NCI-H1092 (cell line): ENCODE measurements at places on chromosomes 7 and 10.

DNA sequence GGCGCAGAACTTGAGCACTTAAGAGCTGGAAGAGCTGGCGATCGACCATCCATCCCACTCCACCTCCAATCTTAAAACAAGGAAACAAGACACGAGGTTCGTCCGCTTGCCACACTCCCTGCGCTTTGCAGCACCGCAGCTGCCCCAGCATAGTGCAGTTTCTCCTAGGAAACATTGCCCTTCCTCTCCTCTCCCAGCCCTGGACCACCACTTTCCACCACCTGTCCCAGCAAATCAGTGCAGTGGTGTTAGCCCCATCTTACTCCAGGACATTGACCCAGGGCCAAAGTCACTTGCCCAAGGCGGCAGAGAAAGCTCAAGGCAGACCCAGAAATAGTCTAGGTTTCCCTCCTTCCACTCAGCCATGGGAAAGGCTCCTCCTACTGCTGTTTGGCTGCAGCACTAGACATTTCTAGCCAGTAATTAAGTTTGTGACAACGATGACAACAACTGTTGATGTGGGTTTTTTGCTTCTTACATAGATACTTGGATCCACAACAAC is 1.5 kb upstream of the PARD3 start:
- no peak for DNase-seq

DNA sequence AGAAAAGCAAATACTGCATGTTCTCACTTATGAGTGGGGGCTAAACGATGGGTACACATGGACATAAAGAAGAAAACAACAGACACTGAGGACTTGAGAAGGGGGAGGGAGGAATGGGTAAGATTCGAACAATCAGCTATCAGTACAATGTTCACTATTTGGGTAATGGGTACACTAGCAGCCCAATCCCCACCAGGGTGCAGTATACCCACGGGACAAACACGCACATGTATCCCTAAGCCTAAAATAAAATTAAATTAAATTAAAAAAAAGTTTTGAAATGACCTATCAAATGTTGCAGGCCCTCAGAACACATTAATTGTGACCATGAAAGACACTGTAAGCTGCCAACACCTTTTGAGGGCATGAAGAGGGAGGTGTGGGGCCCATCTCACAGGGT is 316.0 kb downstream of the WDR37 start:
- DNase-seq = no peak

GRCh38 chr7:2918406-2918805 is 74.3 kb upstream of the GNA12 start:
- DNase-seq = no peak

- no peak for DNase-seq
These were observed 341.3 kb downstream of the ARL4A start for GRCh38 chr7:13028825-13029099.

DNA sequence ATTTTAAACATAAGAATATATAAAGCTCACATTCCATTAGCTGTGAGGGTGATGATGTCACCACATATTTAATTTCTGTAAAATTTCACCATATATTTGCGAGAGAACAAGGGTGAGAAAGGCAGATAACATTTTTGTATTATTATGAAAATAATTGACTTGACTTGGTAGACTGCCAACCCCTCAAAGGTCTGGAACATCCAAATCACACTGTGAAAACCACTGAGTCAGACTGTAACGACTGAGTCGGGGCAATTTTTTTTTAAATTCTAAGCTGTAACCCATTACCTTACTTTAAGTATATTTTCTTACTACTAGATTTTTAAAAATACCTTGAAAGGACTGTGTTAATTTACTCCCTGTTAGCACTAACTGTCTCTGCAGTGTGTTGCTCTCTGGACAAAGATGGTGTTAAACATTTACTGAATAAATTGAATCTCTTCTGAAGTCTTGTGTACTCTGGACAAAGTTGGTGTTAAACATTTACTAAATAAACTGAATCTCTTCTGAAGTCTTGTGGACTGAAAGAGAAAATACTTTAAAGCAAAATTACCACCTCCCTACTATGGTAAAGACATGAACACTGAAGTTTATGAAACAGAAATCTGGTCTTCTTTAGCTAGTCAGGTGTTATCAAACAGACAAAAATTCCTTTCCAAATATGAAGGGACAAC is 14.1 kb downstream of the PDZD8 start:
- no peak for DNase-seq

- DNase-seq = no peak
These were observed 163.5 kb downstream of the SH3PXD2A start for GRCh38 chr10:103691723-103692435.

DNA sequence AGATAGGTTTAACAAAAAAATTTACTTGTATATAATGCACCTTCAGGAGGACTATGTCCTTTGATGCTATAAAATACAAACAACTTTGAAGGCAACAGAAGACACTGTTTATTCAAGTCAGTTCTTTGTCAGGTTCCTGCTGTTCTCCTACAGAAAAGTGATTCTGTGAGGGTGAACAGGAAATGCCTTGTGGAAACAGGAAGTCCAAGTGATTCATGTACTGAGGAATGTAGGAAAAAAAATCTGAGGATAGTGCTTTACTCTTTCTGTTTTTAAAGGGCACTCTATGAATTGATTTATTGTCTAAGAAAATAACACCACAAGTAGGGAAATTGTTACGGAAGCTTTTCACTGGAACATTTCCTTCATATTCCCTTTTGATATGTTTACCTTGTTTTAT is 171.9 kb downstream of the HDAC9 start:
- no peak for DNase-seq

DNA sequence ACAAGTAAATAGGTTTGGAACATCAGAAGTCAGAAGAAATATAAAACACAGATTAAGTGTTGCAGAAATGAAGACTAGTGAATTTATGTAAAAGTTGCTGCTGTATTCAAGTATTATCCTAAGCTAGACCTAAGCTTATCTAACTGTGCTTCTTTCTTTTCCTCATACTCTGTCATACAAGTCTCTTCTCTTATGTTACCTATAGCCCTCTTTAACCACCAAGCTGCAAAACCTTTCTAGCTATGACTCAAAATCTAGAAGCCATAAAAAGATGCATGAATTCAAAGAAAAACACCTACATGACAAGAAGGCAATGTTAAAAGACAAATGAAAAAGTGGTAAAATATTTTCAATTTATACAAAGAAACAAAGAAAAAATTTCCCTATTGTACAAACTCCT is 23.0 kb downstream of the DENND11 start:
- no peak for DNase-seq

DNA sequence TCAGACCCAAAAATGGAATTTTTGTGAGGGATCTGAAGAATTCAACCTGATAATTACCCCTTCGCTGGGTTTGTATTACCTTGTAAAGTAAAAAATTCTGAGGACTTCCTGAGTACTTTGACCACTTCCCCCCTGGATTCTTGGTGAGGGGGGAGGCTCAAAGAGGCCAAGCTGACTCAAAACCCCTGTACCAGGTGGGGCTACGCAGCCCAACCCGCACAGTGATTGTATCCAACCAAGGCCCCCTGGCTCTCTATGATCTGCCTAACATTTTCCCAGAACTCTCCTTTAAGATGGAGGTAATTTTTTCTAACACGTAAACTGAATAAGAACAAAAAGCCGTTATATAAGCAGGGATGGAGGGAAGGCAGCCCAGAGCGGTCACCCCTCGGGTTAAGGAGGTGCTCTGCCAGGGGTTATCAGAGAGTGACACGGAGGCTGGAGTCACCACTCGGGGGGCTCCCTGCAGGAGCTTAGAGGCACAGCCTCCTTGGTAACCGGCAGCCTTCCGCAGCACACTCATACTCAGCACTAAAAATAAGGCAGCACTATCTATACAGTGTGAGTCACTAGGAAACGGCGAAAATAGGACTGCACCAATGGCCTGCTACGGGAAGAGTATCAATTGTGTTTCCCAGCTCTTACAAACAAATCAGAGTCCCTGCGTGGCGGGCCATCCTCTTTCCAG is 255.4 kb downstream of the ELMO1 start:
- no peak for DNase-seq

DNA sequence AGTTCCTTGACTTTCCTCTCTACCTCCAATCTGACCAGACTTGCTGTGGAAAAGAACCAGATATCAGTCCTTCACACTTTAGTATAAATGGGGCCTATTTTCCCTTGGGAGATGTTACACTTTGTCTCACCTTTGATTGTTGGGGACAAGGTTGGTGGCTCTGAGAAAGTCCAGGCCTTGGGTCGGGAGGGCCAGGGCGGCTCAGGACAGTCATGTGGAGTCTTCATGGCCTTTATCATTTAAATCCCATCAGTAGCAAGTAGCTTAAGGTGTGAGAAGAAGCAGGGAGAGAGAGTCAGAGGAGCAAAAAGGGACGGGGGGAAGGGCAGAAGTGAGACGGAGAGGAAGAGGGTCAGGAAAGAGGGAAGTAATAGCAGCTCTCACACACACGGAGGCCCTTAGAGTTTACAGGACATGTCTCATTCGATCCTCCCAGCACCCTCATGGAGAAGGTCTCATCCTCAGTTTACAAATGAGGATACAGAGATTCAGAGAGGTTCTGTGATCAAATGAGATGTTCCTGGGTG is 40.5 kb downstream of the TBATA start:
- DNase-seq = no peak

DNA sequence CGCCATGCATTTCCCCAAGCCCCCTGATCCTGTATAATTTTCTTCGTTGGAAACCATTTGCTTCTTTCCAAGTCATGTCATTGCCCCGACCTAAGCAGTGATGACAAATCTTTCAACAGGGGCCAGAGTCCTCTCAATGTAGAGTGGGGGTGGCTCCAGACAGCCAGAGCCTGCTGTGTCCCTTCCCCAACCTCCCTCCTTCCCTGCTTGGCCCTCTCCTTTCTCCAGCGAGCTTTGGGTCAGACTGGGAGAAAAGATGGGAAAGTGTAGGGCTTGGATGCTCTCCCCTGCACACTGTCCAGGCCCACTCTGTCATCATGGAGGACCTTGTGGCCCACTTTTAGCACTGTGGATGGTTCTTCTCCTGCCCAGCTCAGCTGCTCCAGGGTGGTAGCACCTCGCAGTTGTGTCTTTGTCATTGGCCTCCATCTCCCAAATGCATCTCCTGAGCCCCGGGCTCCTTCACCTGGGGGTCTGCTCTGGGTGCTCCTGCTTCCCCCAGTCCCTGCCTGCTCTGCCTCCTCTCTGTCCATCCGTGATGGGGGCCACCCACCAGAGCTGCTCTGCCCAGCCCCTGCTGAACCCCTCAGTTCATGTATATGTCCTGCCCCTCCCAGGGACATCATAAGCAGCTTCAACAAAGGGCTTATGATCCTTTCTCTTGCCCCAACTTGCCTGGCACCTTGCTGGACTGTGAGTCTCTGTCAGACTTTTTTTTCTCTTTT is 37.5 kb downstream of the BTBD16 start:
- no peak for DNase-seq

- DNase-seq = no peak
These were observed 133.4 kb downstream of the CUL2 start for GRCh38 chr10:34956756-34957155.

DNA sequence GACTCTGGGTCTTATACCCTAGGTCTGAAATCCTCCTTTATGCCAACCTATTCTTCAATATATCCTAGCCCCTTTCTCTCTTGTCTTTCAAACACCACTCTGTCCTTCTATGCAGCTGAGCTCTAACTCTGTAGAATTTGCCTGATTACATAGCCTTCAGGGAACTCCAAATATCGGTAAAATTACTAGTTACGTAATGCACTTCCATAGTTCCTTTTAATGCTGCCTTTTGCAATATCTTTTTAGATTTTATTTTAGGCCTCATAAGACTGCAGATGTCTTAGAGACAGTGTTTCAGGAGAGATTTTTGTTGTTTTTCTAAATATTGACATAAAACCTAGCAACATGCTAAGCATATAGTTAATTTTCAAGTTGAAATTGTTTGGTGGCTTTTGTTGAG is 924.8 kb downstream of the CNTNAP2 start:
- no peak for DNase-seq

DNA sequence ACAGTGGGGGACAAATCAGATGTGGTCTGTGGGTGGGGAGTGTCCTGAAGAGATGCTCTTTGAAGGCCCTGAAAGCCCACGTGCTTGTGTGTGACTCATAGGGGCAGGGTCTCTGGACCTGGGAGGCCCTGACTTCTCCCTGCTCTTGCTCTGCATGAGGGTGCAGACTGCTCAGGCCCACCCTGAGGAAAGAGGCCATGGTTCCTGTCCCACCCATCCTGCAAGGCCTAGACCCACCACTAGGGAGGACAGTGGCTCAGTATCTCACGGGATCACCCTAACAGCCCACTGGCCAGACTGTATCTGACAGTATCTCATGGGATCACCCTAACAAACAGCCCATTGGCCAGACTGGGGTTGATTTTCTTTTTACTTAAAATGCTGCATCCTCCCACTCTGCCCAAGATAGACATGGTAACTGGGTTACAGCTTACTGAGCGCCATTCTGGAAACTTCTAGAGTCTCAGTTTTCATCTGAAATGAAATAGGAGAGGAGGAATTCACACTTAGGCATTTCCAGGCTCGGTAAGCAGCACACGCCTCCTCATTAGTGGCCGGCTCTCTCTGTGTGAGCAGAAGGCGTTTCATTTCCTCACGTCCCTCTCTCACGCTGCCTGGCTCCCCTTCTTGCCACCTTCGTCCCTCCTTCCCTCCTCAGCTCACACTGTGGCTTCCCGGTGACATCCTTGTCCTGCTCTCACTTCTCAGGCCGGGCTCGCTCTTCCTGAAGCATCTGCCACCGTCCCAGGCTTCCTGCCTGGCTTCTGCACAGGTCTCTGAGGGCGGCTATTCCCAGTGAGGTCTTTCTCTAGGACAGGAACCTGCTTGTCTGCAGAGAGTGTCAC is 242.6 kb downstream of the GLRX3 start:
- DNase-seq = no peak

GRCh38 chr10:71126432-71126831 is 85.9 kb upstream of the UNC5B start:
- no peak for DNase-seq

GRCh38 chr7:107890493-107890961 is 456 bp upstream of the DLD start:
- DNase-seq = peak; percentile 15

DNA sequence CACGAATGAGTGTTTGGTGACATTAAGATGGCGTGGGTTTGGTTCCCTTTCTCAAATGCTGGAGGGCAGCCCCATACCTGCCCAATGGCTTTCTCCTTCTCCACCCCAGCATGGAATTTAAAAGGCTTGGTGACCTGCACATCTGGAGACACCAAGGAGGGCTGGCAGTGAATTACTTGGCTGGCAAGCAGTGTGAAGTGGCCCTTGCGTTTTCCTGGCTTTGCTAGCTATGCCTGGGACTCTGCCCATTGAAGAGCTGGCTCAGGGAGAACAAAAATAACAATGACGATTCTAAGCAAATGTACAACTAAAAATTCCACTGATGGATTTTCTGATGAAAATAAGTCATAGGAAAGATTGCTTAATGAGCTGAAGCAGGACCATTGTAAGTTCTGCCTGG is 203.7 kb downstream of the CYP26A1 start:
- no peak for DNase-seq

GRCh38 chr7:2638224-2638991 is 6.6 kb downstream of the TTYH3 start:
- no peak for DNase-seq
